ENCODE measurements at places on chromosomes 1 and 21. TPM values are rescaled to one million over a fixed set of nuclear protein-coding genes. Genes with fewer than 3 reads are reported as not detected.

The NPPA gene
- total RNA-seq, result not detected

The G0S2 gene
- total RNA-seq, result 14.4 TPM

The MCOLN2 gene
- total RNA-seq, result not detected

The FNDC10 gene
- total RNA-seq, result 0.47 TPM
